Mesothelial cell of epicardium (in vitro differentiated cells): ENCODE measurements at places on chromosomes 12 and 14. TPM values are rescaled to one million over a fixed set of nuclear protein-coding genes. Genes with fewer than 3 reads are reported as not detected.

Gene LHX5
- total RNA-seq = not detected in 3 replicates

GRCh38 chr12:19198272-19198671 lies 68.7 kb downstream of the PLEKHA5 start:
- DNase-seq = no peak

- no peak for DNase-seq
Measured at GRCh38 chr14:61780125-61780524, 17.9 kb downstream of the SNAPC1 start.

GRCh38 chr12:76033081-76034011 lies 1.8 kb upstream of the PHLDA1 start:
- no peak for DNase-seq

- DNase-seq = no peak
Measured at GRCh38 chr14:80770114-80770908, 171.2 kb downstream of the CEP128 start.

DNA sequence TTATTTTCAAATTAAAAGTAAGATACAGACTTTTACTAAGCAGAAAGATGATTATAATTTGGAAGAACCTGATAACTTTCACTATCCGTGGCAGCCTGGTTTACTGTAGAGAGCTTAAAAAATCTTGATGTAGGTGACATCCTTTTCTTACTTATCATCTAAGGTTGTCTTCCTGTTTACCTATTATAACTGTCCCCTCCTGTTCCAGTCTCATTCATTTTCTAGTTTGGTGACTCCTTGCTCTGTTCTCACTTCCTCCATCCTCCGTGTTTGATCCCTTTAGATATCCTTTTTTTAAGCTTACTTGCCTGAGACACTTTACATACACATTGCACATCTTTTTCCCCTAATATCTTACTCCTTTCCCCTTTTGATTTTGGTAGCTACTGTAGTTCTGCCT lies 27.5 kb downstream of the CCDC91 start:
- DNase-seq = no peak

- DNase-seq = no peak
Measured at GRCh38 chr12:75735853-75736252, 224.4 kb upstream of the KRR1 start.

DNA sequence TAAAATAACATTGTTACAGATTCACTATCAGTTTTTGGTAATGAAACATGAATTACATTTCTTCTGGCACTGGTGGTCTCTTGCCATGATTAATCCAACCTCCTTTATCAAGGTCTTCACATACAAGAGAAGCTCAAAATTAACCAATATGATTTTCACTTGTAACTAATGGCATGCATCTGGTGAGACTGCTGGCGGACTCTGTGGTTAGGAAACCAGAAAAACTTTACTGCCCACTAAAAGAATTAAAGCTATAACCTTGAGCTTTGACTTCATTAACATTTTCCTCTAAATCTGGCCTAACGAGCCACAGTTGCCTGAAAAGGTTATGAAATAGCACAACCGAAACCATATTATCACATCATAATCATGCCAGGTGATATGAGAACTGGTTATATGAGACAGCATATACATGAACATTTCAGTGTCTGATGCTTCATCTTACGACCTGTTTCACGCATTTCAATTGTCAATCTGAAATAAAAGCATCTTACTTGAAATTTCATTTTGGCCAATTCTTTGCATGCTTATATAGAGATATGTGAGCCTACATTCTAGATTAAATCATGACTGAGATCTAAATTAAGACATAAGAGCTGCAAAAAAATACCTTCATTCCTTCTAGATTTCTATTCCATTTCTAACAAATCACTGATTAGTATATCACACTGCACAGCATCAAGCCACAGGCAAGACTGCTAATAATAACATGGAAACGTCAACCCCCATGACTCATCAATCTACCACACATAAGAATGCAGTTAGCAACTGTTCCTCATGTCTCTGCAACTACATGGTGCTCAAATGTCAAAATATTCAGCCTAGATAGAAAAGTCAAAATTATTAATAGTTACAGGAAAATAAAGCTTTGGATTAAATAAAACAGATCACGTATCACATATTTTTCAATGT lies 89.3 kb downstream of the OSBPL8 start:
- no peak for DNase-seq

DNA sequence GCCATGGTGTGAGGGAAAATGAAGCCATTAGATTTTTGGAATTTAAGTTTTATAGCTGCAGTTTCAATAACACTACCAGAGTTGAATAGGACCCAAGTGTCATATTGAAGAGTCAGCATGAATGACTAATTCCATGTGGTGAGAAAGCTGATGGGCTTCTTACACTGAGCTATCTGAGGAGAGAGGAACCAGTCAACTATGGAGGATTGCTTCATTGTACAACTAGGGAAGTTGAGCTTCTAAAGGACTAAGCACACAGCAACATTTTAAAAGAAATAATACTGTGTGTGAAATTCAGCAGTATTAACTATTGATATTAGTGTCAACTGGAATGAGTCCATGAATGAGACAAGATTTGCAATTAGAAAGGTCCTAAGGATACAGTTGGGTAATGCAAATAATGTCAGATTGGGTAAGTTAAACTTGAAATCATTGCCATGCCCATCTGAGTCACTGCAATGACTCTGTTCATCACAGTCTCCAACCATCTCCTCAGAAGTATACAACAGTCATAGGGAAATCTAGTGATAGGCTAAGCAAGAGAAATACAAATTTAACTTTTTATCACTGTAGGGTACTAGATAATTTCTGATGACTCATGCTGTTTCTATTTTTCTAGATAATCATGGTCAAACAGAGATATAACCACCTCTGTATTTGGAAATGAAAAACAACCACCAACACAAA lies 394.2 kb downstream of the FSCB start:
- no peak for DNase-seq

GRCh38 chr12:34291426-34291901 lies 269.2 kb downstream of the ALG10 start:
- DNase-seq = no peak

DNA sequence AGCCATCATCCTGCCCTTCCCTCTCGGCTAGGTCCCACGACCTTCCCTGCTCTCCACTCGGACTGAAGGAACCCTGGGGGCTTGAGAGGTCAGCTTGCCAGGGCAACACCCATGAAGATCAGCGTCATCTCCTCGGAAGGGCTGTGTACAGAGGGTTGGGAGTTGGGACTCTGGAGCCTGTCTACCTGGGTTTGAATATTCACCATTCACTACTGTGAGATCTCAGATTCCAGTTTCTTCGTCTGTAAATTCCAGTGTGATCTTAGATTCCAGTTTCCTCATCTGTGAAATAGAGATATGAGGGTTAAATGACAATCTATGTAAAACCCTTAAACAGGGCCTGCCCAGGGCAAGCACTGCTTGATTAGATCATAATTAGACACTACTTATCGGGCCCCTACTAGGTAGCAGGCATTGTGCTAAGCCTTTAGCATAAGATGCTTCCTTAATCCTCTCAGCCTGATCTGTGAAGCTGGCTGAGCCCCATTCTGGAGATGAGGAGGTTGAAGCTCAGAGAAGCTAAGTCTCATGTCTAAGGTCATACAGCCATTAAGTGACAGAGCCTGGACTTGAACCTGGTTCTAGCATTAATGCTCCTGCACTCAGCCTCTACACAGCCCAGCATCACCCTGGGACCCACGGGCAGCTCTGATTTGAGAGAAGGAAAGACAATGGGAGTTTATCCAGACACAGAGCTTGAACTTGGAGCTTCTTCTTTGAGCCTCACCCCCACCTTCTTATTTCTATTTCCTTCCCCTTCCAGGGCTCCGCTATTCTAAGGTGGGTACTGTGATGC lies 612 bp upstream of the ZDHHC22 start:
- no peak for DNase-seq

DNA sequence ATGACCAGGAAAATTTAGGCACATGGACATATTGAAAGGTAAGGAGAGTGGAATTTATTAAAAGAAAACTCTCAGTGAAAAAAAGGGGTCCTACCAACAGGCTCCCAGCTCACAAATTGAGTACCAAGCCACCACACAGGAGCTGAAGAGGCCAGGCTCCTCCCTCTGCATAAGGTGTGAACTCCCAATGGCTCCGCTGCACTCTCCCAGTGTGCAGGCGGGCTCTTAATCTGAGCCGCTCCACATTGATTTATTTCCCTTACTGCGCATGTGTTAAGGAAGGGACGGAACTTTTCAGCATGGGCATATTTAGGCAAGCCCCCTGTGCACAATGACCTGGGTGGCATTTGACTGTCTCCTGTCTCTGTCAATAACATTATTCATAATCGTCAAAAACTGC lies 68.6 kb upstream of the PLEKHG7 start:
- no peak for DNase-seq

DNA sequence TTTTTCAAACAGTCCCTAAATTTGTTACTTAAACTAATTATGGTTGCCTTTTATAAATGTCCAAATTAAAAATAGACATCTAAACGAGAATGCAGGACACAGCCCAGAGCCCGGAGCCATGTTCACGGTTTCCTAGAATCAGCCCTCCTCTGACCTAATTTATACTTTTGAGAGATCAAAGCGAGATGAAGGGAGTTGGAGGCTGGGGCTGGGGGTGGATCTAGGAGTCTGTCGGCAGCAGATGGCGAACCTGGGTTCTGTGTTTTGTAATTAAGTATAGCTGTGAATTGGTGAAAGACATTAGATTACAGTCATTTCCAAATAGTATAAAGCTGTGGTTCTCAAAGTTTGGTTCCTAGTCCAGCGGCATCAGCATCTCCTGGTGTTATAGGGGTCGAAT lies 210.1 kb downstream of the SLC41A2 start:
- no peak for DNase-seq
